Activated CD4-positive, alpha-beta T cell treated with anti-CD3 and anti-CD28 coated beads, Interleukin-2, amount 50 U/mL, for 1 hour (primary cell): ENCODE measurements at places on chromosomes 5 and 9.

DNA sequence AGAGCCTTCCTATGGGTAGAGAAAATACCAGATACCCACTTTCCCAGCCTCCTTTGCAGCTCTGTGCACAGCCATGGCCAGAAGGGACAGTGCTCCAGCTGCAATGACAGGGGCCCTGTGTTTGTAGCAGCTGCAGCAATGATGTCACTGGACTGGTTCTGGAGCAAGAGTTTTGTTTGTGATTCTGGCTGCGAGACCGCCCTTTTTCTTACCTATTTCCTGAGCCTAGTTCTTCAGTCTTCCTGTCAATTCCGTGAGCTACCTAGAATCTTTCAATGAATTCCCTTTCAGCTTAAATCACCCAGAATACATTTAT is 10.0 kb upstream of the BOD1 start:
- no peak for DNase-seq

GRCh38 chr5:158805195-158805594 is 294.5 kb downstream of the EBF1 start:
- DNase-seq: no peak

- DNase-seq: peak; percentile 6
Observed at GRCh38 chr5:59174248-59174844, 591.5 kb downstream of the RAB3C start.

DNA sequence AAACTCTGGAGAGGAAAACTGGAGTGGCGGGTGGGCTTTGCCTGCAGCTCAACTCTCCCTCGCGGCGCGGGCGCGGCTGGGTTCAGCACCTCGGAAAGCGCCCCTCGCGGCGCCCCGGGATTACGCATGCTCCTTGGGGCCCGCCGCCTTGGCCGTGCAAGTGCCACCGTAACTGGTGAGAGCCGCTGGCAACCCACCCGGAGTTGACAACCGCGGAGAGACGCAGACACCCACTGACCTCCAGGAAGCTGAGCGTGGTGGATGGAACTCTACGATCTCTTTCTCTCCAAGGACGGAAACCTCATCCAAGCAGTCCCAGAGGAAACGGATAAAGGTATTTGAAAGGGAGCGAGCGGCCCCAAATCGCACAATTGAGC is 194 bp upstream of the RXFP3 start:
- peak; percentile 24 for DNase-seq

DNA sequence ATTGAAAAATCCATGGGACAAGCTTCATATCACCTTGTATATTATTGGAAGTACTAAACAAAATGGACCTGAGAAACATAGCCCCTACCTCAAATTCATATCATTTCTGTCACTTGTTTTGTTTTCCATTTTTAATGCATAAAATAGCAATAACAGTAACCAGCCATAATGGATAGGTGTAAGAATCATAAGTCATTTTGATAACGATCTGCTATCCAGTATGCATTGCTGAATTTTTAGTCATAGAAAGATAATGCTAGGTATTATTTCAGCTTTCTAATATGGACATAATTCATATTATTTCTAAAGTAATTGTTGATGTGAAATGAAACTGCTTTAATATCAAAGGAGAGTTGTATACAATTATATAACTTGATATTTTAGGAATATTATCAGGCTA is 1.1 kb upstream of the LRRC70 start:
- no peak for DNase-seq

DNA sequence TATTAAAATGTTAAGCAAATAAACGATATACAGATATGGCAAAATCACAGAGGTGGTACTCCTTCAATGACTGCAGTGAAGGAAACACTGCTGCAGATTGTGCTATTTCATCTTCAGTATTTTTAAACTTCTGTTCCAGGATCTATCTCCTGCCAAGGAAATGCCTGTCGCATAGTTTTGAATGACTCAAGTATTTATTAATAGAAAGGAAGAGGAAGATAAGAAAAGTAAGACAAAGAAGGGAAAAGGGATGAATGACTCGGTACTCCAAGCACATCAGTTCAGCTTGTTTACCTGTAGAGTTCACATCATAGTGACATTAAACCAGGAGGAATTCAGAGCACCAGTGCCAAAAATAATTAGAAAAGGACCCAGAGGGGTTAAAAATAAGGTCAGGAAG is 5.1 kb upstream of the GPX8 start:
- DNase-seq: no peak

DNA sequence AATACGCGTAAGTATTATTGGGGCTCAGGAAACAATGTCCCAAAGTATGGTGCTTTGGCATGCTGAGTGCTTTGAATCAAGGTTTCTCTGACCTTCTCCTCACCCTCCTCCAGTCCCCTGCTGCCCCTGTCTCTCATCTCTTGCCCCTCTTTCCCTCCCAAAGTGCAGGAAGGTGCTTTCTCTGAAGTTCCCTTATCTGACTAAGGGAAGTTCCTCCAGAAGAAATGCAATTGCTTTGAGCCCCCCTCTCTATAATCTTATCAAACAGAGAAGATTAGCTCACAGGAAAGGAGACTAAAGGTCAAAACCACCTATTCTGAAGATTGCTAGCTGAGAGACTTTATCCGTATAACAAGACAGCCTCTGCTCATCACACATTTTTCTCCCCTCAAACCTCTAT is 288.1 kb downstream of the ARL15 start:
- DNase-seq: no peak

DNA sequence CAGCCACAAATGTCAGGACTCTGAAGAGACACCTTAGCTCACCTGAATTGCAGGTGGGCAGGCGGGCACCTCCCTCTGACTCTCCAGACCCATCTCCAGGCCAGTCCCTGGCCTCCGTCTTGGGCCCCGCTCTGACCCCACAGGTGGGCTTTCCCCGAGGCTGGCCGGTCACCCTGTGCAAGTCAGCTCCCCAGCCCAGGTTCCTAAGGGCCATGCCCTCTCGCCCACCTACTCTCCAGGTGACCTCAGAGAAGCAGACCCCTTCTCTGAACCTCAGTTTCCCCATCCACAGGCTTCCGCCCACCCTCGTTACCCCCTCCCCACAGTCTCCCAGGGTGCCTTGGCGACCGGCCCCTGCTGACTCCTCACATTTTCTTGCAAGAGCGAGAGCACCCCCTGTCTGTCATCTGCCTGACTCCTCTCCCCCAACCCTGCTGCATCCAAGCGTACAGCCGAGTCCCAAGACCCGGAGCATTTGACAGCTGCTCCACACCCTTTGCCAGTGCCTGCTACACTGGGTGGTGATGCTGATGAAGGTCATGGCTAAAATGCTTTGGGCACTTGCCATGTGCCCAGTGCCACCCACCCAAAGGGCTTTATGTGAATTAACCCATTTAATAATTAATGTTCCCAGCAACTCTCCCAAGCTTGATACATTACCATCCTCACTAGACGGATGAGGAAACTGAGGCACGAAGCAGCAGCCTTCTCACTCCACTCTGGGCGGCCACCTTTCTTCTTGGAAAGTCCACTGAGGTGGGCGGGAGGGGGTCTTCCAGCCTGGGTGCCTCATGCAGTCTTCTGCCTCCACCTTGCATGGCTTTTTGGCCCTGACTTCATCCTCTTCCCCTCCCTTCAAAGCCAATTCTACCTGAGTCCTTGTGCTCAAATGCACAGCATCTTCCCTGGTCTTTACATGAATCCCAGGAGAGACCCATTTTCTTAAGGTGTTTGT is 51.1 kb upstream of the ORM1 start:
- DNase-seq: no peak

DNA sequence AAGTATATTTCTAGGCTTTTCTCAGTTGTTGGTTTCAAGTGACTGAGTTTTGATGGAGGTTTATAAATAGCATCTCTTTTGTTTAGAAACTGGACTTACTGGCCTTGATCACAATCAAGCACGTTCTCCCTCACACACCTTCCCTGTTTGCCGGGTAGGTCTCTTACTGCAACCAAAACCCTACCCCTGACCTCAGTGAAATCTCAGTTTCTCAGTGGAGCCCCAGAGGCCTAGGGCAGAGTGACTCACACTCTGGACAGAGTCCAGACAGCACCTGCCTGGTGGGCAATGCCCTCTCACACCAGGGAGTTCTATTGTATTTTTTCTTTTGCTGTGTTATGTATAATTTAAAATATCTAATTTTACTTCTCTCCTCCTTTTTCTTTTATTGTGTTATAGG is 48.4 kb upstream of the EPB41L4B start:
- DNase-seq: no peak

GRCh38 chr5:135547590-135548254 is 12.0 kb upstream of the NEUROG1 start:
- DNase-seq: no peak

GRCh38 chr9:65426231-65426630 is 141.2 kb upstream of the FOXD4L5 start:
- no peak for DNase-seq

DNA sequence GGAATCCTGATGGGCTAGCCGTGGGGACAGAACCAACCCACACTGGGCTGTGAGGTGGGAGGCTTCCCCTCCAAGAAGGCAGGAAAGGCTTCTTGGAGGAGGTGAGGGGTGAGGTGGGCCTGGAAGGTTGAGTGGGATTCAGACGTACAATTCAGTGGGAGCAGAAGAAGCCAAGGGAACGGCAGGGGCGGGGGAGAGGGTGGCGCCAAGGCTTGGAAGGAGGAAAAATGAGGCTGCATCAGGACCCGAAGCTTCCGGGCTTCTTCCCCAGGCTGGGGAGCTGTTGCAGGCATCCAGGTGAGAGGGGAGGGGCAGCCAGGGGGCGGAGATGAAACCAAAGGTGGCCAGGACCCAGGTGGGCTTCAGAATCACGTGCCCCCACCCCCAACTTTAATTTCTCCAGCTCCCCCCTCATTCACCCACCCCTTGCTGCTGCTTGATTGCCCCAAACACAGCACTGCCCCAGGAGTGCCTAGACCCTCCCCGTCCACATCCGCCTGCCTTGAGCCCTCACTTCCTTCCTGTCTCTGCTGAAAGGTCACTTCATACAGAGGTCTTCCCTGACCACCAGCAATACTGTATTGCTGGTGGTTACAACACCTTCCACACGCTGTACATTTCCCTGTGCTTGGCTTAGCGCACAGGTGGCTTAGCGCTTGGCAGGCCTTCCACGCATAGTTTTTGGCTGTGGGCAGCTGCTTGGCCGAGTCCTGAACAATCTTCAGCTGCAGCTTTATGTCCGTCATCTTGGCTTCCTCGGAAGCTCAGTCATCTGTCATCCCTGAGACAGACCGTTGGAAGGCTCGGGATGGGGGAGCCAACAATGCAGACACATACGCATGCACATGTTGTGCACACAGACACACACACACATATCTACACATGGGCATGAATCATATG is 193.5 kb downstream of the RGS3 start:
- DNase-seq: no peak

DNA sequence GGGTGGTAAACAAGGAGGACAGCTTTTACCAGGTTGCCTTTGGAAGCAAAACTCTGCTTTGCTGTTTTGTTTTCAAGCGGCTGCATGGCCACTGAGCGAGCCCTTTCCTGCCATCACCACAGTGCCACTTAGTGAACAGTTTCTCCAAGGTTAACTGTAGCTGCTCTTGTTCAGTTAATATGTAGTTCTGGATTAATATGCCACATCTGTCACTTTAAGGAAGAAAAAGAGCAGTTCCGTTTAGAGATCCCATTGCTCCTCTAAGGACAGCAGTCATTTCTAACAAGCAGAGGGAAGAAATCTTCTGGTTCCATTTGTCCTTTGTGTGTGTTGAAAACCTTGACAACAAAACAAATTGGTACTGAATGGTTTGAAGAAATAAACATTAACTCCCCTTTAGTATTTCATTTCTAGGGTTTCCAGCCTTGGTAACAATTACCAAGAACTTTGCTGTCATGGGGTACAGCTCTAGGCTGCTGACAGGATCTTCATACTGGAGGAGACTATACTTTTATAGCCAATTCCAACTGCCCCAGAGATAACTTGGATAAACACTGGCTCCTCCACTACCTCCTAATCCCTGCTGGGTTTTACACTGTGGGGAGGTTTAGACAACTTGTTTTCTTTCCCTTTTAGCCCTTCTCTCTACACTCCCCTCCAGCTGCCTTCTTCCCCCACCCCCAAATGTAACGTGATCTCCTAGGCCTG is 10.3 kb upstream of the ABL1 start:
- DNase-seq: no peak

GRCh38 chr9:32968101-32969011 is 33.1 kb downstream of the APTX start:
- peak; percentile 56 for DNase-seq

DNA sequence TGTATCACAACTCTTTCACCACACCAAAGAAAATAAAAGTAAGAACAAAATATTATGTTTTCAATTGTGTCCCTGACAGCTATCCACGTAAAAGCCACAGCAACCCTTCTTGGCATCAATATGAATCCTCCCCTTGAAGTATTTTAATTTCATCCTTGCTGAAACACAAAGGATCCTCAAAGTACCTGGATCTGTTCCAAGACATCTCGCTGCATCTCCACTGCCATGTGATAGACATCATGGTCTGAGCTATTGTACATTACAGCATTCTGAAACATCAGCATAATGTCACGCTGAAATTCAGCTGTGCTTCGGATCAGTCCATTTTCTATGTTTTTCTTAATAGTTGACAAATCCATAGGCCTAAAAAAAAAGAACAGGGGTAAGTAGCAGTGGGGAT is 17.7 kb downstream of the BRD8 start:
- no peak for DNase-seq

- DNase-seq: no peak
Observed at GRCh38 chr9:72880821-72881220, 72.0 kb downstream of the ALDH1A1 start.

GRCh38 chr9:94014066-94014654 is 59.0 kb upstream of the BARX1 start:
- DNase-seq: no peak

DNA sequence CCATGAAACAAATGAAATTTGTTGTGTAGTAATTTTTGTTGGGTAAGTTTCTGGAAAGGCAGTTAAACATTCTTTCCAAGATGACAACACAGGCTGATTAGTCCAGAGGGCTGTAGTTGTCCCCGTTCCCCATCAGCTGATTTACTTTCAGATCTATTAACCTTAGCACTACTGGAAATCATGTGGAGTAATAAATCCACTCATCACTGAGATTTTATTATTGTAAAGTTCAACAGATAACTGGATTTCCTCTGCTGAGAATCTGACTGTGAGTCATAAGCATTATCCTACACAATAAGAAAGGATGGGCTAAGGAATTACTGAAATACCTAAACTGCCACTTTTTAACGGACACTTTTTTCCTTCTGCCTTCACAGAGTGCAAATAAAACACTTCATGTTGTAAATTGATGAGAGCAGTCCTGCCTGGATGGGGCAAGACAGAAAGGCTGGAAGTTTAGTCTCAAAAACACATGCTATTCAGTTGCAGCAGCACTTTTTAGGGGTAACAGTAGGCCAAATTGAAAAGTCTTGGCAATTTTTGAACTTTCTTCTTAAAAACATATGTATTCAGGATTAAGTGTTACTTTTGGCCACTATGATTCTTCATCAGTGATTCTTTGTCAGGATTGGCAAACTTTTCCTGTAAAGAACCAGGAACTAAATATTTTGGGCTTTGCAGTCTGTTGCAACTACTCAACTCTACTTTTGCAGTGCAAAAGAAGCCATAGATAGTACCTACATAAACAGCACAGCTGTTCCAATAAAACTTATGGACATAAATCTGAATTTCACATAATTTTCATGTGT is 7.0 kb downstream of the STOM start:
- no peak for DNase-seq

- DNase-seq: no peak
Observed at GRCh38 chr5:84382363-84383295, 2.1 kb downstream of the EDIL3 start.
